ENCODE measurements at places on chromosomes 1 and 21. TPM values are rescaled to one million over a fixed set of nuclear protein-coding genes. Genes with fewer than 3 reads are reported as not detected.

DNA sequence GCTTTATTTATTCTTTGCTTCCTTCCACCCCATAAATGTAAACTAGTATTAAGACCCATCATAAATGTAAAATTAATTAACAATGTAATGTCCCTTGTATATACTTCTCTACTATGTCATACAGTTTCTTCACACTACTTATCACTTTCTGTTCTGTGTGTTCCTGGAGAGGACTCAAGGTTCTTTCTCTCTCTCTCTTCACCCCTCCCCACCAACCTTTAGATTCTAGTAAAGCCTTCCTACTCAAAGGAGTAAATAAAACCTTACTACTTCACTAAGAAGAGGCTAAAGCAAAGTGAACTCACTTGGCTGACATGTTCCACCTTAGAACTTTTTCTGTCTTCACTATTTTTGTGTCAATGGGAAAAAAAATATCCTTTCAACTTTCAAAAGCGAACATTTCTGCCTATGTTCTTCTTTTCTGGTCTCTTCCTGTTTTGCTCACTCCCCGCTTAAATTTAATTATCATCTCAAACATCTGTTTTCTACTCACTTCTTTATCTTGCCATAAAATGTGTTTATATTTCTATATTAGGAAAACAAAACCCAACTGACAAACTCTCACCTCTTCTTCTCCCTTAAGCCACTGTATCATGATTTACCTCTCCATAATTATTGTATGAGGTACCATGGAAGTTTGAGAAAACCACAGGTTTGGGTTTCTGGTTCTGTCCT lies 260.3 kb downstream of the DPYD start:
- DNase-seq = no peak

- no peak for DNase-seq
Observed at GRCh38 chr1:212498283-212499040, 65.7 kb downstream of the NENF start.

GRCh38 chr1:117712621-117713020 lies 106.8 kb downstream of the TENT5C start:
- no peak for DNase-seq

DNA sequence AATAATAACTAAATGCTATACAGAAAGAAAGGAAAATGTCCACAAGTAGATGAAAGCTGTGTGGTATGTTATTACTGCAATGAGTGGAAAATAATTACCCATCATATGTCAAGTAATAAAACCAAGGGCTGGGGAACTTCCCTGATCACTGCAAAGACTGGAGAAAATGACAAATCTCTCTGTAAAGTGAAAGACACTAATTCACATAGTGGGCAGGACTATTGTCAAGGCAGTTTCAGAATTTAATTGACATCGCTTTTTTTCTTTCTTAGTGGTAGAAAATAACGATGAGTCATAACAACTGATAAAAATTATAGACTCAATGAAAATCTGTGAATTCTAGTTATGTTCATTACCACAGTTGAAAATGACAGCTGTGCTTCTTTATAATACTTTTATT lies 153.7 kb upstream of the ST6GALNAC5 start:
- no peak for DNase-seq

Gene HIVEP3
- polyA plus RNA-seq = 3.7 TPM

Gene SPATA46
- not detected for polyA plus RNA-seq

Data from muscle of arm (tissue), 14 donors.